G401 (cell line): ENCODE measurements at places on chromosomes 16 and 17.

DNA sequence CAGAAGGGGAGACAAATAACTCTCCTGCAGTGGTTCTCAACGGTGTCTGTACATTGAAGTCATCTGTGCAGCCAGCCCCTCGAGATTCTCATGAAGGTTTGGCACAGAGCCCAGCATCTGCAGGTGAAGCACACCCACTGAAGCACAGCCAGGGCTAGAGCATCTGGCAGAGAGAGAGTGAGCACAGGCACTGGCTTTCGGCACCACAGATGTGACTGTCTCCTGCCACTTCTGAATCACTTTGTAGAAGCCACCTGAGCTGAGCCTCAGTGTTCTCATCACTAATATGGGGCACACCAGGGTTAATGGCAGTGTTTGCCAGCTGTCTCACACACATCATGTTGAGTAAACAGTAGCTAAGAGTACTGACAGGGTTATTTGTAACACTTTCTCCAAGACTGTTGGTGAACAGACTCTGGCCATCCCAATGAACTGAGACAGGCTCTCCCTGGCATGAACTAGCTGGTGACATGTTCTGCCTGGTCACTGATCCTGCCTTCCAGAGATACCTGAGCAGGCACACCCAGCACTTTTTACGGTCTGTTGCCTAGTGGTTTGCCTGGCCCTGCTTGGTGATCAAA is 10.9 kb downstream of the HSPB9 start:
- DNase-seq, result no peak

DNA sequence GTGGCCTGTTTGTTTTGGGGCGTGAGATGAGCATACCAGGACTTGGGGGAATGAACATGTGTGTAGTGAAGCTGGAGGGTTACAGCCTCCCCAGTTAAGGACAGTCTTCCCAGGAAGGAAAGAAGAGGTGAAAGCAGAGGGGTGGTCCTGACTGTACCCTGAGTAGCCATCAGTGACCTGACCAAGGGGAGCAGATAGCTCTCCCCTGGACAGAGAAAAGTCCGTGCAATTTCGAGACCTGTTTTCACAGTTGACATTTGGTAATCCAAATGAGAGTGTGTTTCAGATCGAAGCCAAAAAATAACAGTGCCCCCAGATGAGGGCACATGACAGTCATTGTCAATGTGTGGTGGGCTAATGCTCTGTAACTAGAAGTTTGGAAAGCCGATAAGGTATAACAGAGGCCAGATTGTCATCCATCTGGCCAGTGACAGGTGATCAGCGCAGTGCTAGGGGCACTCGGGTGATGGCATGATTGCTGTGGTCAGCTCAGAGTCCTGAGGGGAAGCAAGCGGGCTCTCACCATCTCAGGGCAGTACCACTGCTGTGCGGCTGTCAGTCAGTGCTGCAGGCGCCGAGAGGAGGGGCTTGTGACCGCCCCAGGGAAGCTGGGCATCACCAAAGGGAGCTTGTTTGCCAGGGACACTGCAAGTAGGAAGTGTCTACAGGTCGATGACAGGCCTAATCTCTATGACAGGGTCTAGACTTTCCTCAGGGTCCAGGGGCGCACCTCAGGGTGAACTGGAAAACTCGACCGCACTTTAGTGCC is 1.1 kb upstream of the NME2 start:
- DNase-seq, result peak; percentile 48

GRCh38 chr16:77376358-77376757 is 58.5 kb downstream of the ADAMTS18 start:
- DNase-seq, result no peak

GRCh38 chr17:64306850-64307463 is 43.9 kb upstream of the TEX2 start:
- DNase-seq, result peak; percentile 79
